ENCODE measurements at places on chromosomes 3 and 15.

GRCh38 chr3:53073553-53074365 lies 27.9 kb upstream of the SFMBT1 start:
- DNase-seq, result no peak

DNA sequence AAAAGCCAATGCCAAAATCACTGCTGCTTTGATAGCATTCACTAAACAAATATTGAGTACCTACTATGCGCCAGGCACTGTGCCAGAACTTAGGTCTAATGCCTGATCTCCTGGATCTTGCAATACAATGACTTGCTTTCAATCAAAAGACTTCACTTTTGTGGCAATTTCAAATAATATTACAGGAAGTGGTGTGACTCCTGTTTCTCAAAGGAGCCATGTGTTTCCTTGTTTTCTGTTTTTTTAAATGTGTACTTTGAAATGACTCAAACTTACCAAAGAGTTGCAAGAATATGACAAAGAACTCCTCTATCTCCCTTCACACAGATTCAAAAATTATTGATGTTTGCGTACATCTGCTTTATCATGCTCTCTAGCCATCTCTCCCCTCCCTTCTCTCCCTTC lies 18.3 kb downstream of the OSBPL10 start:
- DNase-seq, result no peak

DNA sequence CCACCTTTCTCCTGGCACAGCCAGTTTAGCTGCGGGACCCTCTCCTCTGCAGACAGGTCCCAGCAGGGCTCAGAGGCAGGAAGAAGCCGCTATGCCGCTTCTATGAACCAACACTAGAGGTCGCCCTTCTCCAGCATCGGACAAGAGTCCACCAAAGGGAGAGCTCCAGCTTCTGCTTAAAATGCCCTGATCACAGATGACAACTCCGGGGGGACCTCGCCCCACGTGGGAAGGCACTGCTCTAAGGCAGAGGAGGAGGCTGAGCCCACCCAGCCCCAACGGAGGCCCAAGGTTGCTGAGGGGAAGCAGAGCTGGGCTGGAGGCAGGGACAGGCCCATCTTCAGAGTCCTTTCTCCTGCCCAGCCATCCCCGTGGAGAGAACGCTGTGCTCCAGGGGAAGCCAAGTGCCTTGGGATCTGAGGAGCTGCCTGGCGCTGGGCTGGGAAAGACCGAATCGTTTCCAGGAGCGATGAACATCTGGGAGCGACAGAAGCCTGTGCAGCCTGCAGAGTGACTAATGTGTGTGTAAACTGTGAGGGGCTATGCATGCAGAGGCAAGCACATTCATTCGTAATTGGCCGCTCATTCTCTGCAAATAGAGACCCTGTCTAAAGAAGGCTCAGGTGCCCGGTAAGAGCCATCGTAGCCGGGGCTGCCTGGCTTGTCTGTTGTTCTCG lies 43.5 kb upstream of the BDH1 start:
- DNase-seq, result no peak

- DNase-seq, result no peak
These were observed 232.6 kb upstream of the LRTM1 start for GRCh38 chr3:55160241-55160983.

GRCh38 chr3:112793326-112794081 lies 53.2 kb downstream of the CD200R1L start:
- DNase-seq, result no peak

GRCh38 chr15:36356978-36357601 lies 222.3 kb upstream of the CDIN1 start:
- no peak for DNase-seq

DNA sequence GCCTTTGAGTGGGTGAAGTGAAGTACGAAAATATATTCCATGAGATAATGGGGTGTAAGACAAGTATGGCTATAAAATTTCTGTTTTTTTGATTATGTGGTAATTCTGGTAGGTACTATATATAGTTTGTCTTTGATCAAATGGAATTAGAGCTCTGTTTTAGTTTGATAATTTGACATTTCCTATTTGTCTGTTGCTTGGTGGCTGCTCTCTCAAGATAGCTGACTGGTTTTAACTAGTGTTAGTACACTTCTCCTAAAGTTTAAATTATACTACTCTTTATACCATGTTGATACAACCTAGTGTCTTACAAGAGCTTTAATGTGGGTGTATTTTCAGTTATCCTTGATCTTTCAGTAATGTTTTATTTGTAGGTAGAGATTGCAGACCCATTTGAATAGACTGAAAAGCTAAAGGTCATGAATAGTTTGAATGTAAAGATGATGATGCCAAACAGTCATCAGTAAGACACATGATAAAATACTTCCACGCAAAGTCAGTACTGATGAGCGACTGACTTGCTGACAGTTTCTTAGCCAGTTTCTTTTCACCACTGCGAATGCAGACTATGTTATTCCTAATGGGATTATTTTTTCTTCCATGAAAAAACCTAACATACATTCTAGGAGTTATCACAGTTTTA lies 15.2 kb downstream of the SACM1L start:
- no peak for DNase-seq

DNA sequence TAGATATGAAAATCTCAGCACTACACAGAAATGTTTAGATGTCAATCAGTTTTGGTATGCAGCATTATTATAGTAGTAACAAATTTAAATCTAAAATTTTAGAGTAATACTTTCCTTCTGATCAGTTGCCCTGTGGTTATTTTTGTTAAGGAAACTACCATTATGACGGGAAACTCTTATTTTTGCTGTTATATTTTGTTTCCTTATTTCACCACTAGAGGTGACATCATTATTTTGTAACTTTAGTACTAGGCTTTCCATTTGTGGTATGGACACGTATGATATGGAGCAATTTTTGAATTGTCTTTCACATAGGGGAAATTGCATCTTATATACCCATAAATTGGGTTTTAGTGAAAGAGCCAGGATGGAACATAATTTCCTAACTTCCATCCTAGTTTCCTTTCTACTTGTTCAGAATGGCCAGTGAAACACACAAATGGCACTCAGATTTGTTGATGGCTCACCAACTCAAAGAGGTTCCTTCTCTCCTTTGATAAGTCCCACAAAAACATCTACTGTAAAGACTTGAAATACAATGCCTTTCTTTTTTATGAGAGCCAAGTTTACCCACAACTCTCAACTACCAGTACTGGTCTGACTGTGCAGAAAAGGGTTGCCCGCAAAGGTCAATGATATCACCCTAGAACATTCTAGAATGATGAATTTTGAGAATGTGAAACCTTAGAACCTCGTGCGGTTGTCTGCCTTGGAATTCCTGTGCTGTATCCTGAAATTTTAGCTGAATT lies 19.4 kb upstream of the PPP4R2 start:
- no peak for DNase-seq

GRCh38 chr15:24878153-24878552 lies 76.6 kb upstream of the SNRPN start:
- DNase-seq, result no peak

DNA sequence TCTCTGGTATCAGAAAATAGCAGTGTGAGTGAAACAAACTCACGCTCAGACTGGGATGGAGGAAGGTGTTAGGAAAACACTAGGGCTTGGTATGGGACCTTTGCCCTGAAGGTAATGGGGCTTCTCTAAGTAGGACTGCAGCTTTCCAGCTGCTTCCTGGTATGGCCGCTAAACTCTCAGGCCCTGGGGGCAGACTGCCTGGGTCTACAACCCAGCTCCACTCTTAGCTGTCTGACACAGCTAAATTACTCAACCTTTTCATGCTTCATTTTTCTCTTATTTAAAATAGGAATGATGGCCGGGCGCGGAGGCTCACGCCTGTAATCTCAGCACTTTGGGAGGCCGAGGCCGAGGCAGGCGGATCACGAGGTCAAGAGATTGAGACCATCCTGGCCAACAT lies 5.2 kb upstream of the YEATS2 start:
- DNase-seq, result no peak

GRCh38 chr3:53027254-53027844 lies 18.5 kb downstream of the SFMBT1 start:
- no peak for DNase-seq

DNA sequence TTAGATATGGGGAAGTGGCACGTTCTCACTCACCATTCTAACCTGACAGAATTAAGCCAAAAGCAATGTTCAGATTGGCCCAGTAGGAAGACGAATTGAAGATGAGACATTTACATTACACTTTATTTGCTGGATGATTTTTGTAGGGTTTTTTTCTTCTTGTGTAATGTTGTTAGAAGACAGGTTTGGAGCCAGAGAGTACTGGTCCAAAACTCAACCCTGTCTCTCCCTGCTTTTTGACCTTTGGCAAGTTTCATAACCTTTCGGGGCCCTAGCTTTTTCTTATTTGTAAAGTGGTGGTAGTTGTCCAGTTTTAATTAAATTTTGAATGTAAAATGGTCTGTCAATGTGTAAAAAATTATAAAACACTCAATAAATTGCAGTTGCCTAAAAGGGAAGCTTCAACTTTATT lies 29.5 kb downstream of the PDE8A start:
- no peak for DNase-seq

DNA sequence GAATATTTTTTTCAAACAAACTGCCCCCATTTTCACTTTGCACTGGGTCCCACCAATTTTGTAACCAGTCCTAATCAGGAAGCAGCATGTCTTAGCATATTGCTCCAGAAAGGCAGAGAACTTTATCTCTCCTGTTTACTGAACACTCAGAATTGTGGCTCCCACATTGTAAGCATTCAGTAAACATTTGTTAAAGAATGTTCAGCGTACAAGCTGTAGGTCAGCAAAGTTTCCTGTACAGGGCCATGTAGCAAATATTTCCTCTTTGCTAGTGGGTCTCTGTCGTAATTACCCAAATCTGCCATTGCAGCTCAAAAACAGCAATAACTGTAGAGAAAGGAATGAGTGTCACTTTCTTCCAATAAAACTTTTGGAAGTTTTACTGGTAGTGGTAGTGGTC lies 393.3 kb downstream of the GRM7 start:
- no peak for DNase-seq

DNA sequence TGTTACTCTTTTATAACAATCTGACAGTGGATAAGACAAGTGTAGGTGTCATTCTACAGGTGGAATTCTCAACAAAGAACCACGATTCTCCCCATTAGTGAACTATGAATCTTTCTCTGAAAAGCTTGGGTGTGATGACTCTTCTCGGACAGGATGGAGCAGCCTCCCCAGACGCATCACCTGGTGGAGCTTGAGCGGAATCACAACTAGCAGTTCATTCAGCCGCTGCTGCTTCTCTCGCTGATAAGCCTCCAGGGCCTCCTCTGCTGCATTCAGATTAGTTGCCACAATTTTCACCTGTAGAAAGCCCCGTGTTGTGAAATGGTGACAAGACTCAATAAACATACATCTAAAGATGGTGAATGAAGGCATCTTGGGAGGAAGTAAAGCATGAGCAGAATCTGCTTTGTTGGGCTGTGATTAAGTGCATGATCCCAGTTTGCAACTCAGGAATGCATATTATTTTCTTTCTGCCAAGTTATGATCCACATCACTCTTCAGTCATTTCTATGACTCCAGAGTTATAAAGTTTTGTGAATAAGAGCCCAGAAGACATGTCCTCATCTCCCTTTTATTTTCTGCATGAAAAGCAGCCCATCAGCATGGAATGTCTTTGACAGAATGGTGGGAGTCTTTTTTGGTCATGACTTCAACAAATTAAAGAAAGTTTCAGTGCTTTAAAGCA lies 93.6 kb downstream of the BOC start:
- no peak for DNase-seq

All from NCI-H187 (cell line).